NCI-H82 (cell line): ENCODE measurements at places on chromosomes 16 and 17.

DNA sequence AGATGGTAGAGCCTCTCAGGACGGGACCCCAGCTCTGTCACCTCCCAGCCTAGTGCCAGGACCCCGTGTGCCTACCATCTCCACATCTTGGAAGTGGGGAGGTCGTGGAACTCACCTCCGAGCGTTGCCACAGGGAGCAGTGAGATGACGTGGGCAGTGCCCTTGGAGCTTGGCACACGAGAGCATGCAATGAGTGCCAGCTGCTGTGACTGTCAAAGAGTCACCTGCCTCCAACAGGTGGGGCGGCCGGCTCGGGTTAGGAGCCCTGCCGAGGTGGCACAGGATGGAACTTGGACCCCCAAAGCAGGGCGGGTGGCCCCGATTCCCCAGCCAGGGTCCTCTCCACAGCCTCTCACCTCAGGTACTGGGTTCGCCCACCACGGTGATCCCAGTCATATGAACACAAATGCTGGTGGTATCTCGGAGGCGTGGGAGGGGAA is 5.5 kb downstream of the VPS4A start:
- DNase-seq: no peak

GRCh38 chr17:57523926-57524632 is 221.0 kb downstream of the CCDC182 start:
- DNase-seq: peak; percentile 96

DNA sequence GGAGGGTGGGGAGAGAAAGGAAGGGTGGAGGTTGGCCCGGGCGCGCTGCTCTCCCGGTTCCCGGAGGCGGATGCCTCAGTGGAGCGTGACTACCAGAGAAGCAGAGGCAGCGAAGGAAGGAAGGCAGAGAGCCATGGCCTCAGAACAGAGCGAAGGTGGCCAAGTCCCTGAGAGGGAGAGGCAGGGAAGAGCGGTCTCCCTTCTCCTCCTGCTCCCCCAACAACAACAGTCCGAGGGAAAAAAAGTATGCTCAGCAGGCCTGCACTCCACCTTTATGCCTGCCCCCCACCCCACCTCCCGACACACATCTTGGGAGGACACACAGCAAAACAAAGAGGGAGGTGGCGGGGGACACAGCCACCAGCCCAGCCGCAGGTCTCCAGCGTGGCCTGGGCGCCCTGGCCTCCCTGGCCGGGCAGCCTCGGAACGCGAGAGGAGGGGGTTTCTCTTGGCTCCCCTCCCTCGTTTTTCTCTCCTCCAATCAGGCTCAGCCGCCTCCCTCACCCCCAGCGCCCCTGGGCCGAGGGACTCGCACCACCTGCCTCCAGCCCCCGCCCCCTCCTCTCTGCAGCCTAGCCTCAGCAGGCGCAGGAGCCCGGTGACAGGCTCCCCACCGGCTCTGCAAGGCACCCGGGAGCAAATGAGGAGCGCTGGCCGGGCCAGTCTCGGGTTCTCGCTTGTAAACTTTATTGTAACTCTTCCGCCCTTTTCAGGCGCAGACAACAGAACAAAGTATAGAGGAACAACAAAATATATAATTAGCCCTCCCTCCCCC is 1.1 kb upstream of the HOXB7 start:
- no peak for DNase-seq

- no peak for DNase-seq
Measured at GRCh38 chr16:50575743-50576142, 27.5 kb downstream of the NKD1 start.

GRCh38 chr17:55281649-55282378 is 17.1 kb downstream of the HLF start:
- DNase-seq: no peak

GRCh38 chr16:24071666-24072360 is 184.3 kb upstream of the CACNG3 start:
- DNase-seq: no peak

- DNase-seq: no peak
Measured at GRCh38 chr17:56314026-56314425, 160.8 kb downstream of the ANKFN1 start.

DNA sequence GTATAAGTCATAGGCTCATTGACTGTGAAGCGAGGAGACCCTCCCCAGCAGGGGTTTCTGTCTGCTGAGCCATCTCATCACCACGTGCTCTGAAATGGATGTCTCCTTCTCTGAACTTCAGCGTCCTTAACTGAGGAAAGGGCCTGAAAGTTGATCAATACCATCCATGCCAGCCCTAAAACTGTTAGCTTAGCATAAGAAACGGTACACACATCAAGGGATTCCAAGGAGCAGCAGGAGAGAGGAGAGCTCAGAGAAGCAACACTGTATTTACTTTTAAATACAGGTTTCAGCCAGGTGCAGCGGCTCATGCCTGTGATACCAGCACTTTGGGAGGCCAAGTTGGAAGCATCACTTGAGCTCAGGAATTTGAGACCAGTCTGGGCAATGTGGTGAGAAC is 248.9 kb upstream of the TNRC6C start:
- DNase-seq: no peak

GRCh38 chr16:627454-628239 is 3.1 kb upstream of the WFIKKN1 start:
- no peak for DNase-seq

DNA sequence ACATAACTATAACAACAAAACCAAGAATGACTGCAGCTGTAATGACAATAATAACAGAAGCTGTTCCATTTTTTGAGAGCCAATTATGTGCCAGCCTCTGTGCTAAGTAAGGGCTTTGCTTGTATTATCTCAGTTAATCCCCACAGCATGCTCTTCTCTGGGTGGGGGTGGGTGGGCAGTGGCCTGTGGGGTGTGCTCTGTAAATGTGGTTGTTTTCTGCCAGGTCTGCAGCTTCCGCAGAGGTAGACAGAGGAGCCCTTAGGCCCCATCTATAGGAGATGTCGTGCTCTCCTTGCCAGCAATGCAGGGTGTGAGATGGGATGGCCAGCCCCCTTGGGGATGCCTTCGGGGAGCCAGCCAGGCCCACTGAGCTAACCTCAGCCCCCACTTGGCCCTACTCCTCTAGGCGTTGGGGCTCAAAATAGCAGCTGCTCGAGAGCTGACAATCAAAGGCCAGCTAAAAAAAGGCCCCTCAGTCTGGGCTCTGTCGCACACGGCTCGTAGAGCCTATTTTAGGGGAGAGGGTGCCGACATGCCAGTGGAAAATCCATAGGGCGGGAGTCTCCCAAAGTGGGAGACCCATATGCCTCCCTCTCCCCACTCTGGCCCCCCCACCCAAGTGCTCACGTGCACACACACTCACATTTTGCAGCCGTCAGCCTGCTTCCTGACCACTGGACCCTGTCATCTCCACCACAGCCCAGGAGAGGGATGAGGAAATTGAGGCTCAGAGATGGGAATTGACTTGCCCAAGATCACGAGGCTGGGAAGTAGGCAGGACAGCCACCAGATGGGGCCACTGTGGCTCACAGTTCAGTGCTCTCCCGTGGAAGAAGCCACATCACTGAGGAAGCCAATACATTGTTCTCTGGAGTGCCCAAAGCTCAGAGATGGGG is 15.8 kb downstream of the CDH16 start:
- DNase-seq: peak; percentile 73

- DNase-seq: no peak
Measured at GRCh38 chr17:37797206-37797605, 52.3 kb upstream of the HNF1B start.

GRCh38 chr17:83084621-83085056 is 5.2 kb downstream of the METRNL start:
- DNase-seq: no peak

DNA sequence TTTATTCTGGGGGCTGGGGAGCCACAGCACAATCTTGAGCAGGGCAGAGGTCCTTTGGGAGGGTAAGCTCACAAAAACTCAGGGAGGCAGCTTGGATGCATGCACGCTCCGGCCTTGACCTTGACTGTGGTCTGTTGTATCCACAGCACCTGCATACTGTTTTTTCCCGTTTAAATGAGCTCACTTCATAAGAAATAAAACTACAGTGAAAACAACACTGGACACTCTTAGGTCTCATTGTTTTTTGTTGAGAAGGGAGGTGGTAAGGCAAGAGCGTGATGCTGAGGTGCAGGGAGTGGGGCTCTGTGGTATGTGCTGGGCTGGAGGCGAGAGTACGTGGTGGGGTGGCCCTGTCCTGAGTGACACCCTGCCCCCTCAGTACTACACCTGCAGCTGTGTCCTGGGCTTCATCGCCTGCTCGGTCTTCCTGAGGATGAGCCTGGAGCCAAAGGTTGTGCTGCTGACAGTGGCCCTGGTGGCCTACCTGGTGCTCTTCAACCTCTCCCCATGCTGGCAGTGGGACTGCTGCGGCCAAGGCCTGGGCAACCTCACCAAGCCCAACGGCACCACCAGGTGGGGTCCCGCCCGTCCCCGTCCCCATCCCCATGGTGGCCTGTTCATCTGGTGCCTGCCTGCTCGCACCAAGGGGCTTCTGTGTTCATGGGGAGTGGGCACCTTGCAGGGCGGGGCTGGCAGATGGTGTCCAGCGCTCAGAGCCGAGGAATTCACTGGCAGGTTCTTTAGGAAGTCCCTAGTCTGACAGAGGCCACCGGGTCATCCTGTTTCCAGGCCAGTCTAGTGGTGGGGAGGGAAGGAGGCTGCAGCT is 44.2 kb downstream of the ADCY7 start:
- DNase-seq: no peak

- DNase-seq: no peak
Measured at GRCh38 chr17:63542942-63543821, 7.1 kb upstream of the DCAF7 start.

- DNase-seq: no peak
Measured at GRCh38 chr16:31130336-31130891, 5.1 kb downstream of the PRSS8 start.

GRCh38 chr17:74137416-74137815 is 66.1 kb upstream of the RPL38 start:
- peak; percentile 80 for DNase-seq

DNA sequence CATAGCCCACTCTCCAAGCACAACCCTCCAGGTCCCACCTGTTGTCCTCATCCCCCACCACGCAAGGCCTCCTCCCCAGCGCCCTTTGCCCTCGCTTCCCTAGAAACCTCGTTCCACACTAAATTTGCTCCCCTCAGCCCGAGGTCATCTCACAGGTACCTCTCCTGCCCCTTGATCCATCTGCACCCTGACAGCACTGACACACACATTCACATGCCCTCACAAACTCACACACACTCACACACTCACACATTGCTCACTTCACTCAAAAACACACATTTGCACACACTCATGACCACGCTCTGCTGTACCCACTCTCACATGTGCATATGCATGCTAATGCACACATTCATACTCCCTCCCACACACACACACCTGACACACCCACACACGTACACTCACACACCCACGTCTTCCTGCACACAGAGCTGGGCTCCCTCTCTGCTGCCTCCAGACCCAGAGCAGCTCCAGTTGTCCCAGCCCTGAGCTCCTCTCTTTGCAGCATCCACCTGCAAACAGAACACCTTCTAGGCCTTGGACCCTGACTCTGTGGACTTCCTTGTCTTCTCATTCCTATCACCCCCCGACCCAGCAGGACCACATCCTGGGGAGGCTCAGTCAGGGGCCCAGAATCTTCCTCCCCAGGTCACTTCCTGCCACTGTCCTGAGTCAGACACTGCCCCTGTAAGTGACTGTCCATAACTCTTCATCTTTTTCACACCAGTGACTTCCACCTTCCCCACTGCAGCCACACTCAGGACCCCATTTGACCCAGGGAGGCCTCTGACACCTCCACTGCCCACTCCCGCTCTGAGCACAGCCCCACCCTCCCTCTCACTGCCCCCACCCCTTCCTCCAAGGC is 4.9 kb downstream of the ASGR2 start:
- DNase-seq: no peak

- no peak for DNase-seq
Measured at GRCh38 chr16:88863426-88863825, 3.0 kb downstream of the PABPN1L start.

- no peak for DNase-seq
Measured at GRCh38 chr17:46039592-46040186, 40.6 kb downstream of the STH start.

- peak; percentile 67 for DNase-seq
Measured at GRCh38 chr16:85395207-85395912, 217.8 kb upstream of the GSE1 start.

DNA sequence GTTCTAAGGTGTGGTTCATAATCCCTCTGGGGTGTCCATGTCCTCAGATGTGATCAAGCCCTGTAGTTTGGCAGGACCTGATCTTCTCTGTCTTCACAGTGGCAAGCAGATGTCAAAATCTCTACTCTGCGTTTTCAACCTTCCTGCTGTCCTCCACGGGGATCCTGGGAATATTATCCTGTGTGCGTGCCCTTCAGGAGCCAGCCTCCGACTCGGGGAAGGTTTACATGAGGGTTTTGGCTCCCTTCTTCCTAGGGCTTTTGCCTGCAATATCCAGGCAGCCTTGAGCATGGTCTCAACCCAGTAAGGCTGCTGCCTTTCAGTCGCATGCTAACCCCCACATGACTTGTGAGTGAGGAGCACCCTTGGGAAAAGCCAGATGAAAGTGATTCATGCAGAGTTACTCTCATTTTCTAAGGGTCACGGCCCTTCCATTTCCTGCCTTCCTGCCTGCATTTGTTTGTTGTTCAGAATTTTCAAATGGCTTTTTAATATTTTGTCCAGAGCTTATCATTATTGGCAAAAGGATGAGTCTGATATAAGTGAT is 202.2 kb upstream of the CHMP6 start:
- no peak for DNase-seq

DNA sequence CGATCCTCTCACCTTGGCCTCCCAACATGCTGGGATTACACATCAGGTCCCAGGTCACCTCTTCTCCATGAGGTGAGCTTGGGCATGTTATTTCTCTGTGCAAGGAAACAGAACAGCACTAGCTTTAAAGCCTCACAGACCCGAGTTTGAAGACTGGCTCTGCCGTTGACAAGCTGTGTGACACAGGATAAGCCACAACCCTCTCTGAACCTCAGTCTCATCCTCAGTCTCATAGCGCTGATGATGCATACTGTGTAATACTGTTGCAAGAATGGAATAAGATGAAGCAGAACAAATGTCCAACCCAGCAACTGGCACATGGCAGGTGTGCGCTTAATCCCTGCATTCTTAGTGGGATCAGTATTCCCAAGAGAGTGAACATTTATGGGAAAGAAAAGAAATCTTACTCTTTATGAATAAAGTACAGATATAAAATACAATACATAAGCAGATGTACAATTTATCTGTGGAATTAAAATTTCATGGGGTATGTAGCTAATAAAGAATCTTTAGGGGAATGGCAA is 43.5 kb downstream of the ABAT start:
- peak; percentile 58 for DNase-seq

- peak; percentile 57 for DNase-seq
Measured at GRCh38 chr17:36592716-36593321, 1.1 kb downstream of the DHRS11 start.

GRCh38 chr16:66439051-66439730 is 12.1 kb downstream of the BEAN1 start:
- DNase-seq: no peak

- no peak for DNase-seq
Measured at GRCh38 chr17:45828582-45829133, 16.0 kb upstream of the SPPL2C start.

DNA sequence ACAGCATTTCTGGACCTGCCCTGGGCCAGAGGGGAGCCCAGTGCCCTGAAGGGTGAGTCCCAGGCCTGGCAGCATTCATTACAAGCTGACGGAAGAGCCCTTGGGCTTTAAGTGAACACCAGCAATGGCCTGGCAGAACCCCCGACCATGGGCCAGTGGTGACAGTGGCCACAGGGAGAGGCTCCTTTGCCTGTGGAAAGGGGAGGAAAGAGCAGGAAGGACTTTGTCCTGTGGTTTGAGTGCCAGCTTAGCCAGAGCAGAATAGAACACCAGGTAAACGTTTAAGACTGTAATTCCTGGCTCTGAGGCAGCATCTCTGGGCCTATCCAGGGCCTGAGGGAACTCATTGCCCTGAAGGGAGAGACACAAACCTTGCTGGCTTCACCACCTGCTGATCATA is 34.3 kb upstream of the ATP2C2 start:
- DNase-seq: no peak
